Natural killer cell (primary cell): ENCODE measurements at places on chromosomes 6 and 20. TPM values are rescaled to one million over a fixed set of nuclear protein-coding genes. Genes with fewer than 3 reads are reported as not detected.

- no peak for DNase-seq
- no peak overlapping the region for H3K27ac ChIP-seq
- no peaks in the 10 kb centered on the region for H3K4me1 ChIP-seq
Measured at GRCh38 chr6:125002406-125002741, 40.1 kb downstream of the RNF217 start.

DNA sequence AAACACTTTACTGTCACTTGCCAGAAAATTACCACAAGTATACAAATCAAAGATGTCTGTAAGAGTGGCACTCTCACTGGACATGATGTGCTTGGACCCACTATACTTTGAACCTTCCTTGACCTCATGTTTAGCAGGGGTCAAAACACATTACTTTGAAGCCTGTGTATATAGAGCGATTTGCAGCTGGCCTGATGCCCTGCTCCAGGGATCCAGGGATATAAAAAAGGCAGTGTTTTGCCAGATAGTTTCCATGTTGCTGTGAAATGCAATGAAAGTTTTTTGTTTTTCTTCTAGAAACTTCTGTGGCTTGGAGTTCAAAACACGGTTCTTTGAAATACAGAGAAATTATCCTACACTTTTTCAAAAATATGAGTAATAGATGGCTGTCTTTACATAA lies 165.7 kb downstream of the FOXC1 start:
- H3K4me1 ChIP-seq, result peaks cover 9% of the 10 kb centered on the region
- H3K27me3 ChIP-seq, result no peaks in the 10 kb centered on the region
- H3K36me3 ChIP-seq, result no peaks in the 10 kb centered on the region
- no peak overlapping the region for H3K27ac ChIP-seq
- no peak for DNase-seq

- H3K36me3 ChIP-seq, result no peaks in the 10 kb centered on the region
- DNase-seq, result no peak
- no peaks in the 10 kb centered on the region for H3K4me1 ChIP-seq
- H3K4me3 ChIP-seq, result no peak overlapping the region
Measured at GRCh38 chr20:43824309-43825050, 90.2 kb upstream of the TOX2 start.

GRCh38 chr6:57209030-57209429 lies 13.1 kb downstream of the RAB23 start:
- H3K4me3 ChIP-seq, result no peak overlapping the region
- no peaks in the 10 kb centered on the region for H3K4me1 ChIP-seq
- H3K27me3 ChIP-seq, result no peaks in the 10 kb centered on the region
- no peaks in the 10 kb centered on the region for H3K36me3 ChIP-seq
- no peak overlapping the region for H3K27ac ChIP-seq

GRCh38 chr20:841568-842546 lies 8.3 kb downstream of the FAM110A start:
- peaks cover 50% of the 10 kb centered on the region for H3K4me1 ChIP-seq
- H3K4me3 ChIP-seq, result no peak overlapping the region
- no peaks in the 10 kb centered on the region for H3K36me3 ChIP-seq
- no peak overlapping the region for H3K27ac ChIP-seq

- H3K4me3 ChIP-seq, result no peak overlapping the region
- no peak for DNase-seq
- H3K36me3 ChIP-seq, result no peaks in the 10 kb centered on the region
Measured at GRCh38 chr6:17962436-17963031, 24.9 kb downstream of the KIF13A start.

DNA sequence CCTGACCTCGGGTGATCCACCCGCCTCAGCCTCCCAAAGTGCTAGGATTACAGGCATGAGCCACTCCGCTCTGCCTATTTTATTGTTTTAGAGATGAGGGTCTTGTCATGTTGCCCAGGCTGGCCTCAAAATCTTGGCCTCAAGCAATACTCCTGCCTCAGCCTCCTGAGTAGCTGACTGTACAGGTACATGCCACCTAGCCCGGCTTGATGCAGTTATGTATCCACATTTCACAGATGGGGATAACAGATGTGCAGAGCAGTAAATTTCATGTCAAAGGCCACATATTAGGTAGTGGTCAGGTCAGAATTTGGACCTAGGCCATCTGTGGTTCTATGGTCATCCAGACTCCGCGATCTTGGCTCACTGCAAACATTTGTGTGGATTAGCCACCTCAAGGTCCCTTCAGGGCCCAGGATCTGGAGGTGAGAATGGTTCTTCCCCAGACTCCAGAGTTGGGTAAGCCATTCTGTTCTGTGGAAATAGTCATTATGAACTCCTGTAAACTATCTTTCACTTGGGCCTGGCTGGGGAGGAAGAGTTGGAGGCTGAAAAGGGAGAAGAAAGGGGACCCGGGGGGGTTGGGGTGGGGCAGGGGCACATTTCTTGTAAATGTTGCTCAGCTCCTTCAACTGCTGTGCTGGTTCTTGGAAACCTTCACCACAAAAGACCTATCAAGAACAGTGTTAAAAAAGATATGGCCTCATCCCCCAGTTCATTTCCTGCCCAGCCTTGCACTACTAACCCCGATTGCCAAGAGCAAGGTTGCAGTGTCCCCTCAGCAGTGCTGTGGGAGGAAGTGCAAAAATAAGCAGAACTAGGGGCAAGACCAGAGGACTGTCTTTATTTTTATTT lies 13.0 kb downstream of the PIM1 start:
- DNase-seq, result peak; percentile 82
- H3K27ac ChIP-seq, result peak overlapping the region; percentile 87
- H3K36me3 ChIP-seq, result no peaks in the 10 kb centered on the region
- no peaks in the 10 kb centered on the region for H3K27me3 ChIP-seq

- peaks cover 7% of the 10 kb centered on the region for H3K4me1 ChIP-seq
- H3K36me3 ChIP-seq, result no peaks in the 10 kb centered on the region
- peak overlapping the region; percentile 37 for H3K27ac ChIP-seq
Measured at GRCh38 chr20:25750765-25751696, 54.4 kb upstream of the ZNF337 start.

GRCh38 chr6:107075951-107076381 lies 39.3 kb downstream of the BEND3 start:
- no peak for DNase-seq
- H3K27me3 ChIP-seq, result no peaks in the 10 kb centered on the region
- no peak overlapping the region for H3K27ac ChIP-seq
- H3K4me3 ChIP-seq, result no peak overlapping the region

DNA sequence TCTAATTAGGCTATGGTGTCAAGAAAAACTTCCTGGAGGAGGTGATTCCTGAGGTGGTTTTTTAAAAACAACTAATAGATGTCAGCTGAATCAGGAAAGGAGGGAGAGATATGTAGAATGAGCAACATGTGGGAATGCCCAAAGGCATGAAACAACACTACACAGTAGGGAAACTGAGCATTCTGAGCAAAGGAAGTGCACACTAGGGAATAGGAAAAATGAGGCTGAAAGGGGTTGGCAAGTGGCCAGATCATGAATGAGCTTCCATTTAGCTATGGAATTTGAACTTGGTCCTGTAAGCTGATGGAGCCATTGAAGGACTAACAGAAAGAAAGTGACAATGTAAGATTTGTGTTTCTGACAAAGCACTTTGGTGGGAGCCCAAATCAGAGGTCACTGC lies 16.9 kb upstream of the SLC35F1 start:
- H3K27me3 ChIP-seq, result no peaks in the 10 kb centered on the region
- H3K4me3 ChIP-seq, result no peak overlapping the region
- H3K36me3 ChIP-seq, result no peaks in the 10 kb centered on the region
- H3K4me1 ChIP-seq, result no peaks in the 10 kb centered on the region
- no peak overlapping the region for H3K27ac ChIP-seq
- DNase-seq, result no peak

GRCh38 chr6:106613590-106613989 lies 15.7 kb downstream of the RTN4IP1 start:
- H3K36me3 ChIP-seq, result no peaks in the 10 kb centered on the region
- H3K27me3 ChIP-seq, result no peaks in the 10 kb centered on the region
- DNase-seq, result no peak
- H3K27ac ChIP-seq, result no peak overlapping the region
- no peak overlapping the region for H3K4me3 ChIP-seq

DNA sequence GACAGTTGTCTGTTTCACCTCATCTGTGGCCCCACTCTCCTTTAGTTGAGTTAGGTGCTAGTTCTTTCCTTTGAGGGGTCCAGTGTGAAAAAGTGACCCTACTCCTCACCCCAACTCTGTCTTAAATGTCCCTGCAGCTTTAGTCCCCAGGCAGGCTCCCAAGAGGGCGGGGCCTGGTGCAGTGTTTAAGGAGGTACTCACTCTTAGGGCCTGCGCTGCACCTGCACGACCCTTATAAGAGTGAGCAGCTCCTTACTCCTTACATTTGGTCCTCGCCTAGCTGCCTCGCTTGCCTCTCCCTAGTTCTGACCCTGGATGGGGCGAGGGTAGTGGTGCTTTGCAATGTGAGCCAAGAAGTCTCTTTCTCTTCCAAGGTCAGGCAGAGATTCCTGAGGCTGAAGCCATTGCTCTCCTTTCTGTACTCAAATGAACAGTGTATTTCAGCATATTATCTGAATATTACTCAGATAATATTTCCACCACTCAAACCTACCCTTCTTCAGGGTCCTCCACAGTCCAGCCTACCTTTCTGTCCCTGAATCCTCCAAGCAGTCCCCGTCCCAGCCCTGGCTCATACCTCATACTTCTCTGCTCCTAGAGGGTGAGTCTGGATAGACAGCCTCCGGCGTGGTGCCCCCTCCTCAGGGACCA lies 11.9 kb upstream of the VEGFA start:
- no peak overlapping the region for H3K27ac ChIP-seq
- DNase-seq, result no peak
- H3K27me3 ChIP-seq, result no peaks in the 10 kb centered on the region
- H3K36me3 ChIP-seq, result no peaks in the 10 kb centered on the region
- H3K4me3 ChIP-seq, result no peak overlapping the region

DNA sequence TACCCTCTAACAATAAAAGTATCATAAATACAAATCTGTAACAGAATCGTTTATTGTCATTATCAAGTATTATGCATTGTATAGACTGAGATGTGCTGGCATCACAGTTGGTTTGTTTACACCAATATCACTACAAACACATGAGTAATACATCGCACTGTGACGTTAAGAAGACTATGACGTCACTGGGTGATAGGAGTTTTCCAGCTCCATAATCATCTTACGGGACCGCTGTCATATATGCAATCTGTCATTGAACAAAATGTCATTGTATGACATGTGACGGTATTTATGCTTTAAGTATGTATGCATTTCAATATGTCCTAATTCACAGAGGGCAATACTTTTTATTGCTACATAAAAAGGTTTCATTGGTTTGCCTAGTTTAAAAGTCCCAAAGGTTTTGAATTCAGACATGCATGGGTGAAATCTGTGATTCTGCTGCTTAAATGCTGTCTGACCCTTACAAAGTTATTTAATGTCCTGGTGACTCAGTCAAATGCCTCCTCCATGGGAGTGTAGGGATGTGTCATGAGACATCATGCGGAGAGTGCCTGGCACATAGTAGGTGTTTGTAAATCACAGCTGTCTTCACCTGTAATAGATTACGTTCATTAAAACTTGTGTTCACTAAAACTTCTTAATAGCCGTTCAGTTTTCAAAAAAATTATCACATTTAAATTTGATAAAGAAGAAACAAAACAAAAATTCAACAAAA lies 160.7 kb upstream of the PDE10A start:
- no peaks in the 10 kb centered on the region for H3K36me3 ChIP-seq
- DNase-seq, result no peak
- H3K27ac ChIP-seq, result no peak overlapping the region
- no peak overlapping the region for H3K4me3 ChIP-seq
- peaks cover 3% of the 10 kb centered on the region for H3K27me3 ChIP-seq
- H3K4me1 ChIP-seq, result no peaks in the 10 kb centered on the region

GRCh38 chr6:125789576-125790357 lies 993 bp upstream of the NCOA7 start:
- H3K27ac ChIP-seq, result peak overlapping the region; percentile 92
- no peaks in the 10 kb centered on the region for H3K27me3 ChIP-seq

DNA sequence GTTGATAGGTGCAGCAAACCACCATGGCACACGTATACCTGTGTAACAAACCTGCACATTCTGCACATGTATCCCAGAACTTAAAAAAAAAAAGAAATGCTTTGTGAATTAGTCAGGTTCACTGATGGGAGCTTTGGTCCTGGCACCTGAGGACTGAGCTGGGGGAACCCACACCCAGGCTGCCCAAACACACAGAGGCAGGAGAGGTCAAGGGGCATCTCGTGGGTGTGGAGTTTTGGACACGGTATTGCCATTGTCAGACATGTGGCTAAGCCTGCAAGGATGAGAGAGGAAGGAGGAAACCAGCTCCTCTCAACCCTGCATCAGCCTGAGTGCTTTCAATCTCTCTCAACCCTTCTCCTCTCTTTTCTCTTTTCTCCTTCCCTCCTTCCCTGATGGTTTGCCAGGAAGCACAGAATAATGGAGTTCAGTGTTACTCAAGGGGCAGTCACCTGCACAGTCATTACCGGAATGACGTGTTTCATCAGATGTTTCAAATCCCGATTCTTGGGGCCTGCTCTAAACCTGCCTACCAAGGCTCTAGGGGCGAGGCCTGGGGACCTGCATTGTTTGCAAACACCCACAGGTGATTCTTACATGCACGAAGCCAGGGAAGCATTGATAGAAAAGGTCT lies 89.9 kb upstream of the NEDD9 start:
- DNase-seq, result no peak
- peaks cover 18% of the 10 kb centered on the region for H3K36me3 ChIP-seq
- peaks cover 40% of the 10 kb centered on the region for H3K4me1 ChIP-seq
- no peaks in the 10 kb centered on the region for H3K27me3 ChIP-seq

DNA sequence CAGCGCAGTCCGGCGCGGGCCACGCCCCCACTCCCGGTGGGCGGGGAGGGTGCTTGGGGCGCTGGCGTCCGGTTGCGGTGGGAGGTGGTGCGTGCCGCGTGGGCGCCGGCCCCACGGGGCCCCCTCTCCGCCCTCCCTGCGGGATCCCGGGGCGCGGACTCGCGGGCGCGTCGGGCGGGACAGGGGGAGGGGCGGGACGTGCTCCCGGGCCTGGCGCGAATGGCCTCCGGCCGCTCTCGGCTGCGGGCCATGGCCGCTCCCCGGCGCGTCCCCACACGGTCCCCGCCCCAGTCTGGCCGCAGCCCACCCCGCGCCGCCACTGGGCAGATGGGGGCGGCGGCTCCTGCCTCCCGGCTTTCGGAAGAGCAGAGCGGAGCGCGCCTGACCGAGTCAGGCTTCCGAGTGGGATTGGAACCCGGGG lies 771 bp upstream of the PPP1R3G start:
- H3K4me1 ChIP-seq, result peaks cover 12% of the 10 kb centered on the region
- no peak overlapping the region for H3K27ac ChIP-seq
- DNase-seq, result no peak
- H3K36me3 ChIP-seq, result no peaks in the 10 kb centered on the region
- H3K27me3 ChIP-seq, result peaks cover 4% of the 10 kb centered on the region

DNA sequence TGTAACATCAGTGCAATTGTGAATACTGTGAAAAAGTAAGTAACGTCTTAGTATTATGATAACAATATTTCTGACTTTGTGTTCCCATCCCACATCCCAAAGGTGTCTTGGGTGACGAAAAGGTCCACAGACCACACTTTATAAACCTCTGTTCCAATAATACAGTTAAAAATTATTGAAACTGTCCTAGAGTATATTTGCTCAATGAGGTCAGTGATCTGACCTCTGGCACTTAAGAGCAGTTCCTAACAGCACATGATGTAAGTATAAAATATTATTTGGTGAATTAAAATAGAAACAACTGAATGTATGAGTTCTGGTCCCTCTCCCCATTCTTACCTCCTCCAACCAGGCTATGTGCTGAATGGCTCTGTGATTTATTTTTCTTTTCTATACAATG lies 566.4 kb upstream of the MMS22L start:
- no peak overlapping the region for H3K4me3 ChIP-seq
- DNase-seq, result no peak
- no peaks in the 10 kb centered on the region for H3K27me3 ChIP-seq
- H3K4me1 ChIP-seq, result no peaks in the 10 kb centered on the region
- no peaks in the 10 kb centered on the region for H3K36me3 ChIP-seq

EYA2 gene
- 0.30 TPM for total RNA-seq

EIF2S2 gene
- 17.6 TPM for total RNA-seq

PCSK2 gene
- not detected for total RNA-seq

SLC22A16 gene
- not detected for total RNA-seq

CLVS2 gene
- not detected for total RNA-seq

SYNJ2 gene
- 47.0 TPM for total RNA-seq

COL11A2 gene
- 0.94 TPM for total RNA-seq

IBTK gene
- total RNA-seq, result 23.5 TPM
